ENCODE measurements at places on chromosomes 11 and 22.
A peak's percentile ranks its signal among the peaks of the same experiment; 100 is the strongest.

- no peak for DNase-seq
Measured at GRCh38 chr22:45650721-45651120, 20.9 kb upstream of the ATXN10 start.

- DNase-seq = peak; percentile 41
Measured at GRCh38 chr11:63639199-63639832, 25.1 kb upstream of the PLAAT3 start.

DNA sequence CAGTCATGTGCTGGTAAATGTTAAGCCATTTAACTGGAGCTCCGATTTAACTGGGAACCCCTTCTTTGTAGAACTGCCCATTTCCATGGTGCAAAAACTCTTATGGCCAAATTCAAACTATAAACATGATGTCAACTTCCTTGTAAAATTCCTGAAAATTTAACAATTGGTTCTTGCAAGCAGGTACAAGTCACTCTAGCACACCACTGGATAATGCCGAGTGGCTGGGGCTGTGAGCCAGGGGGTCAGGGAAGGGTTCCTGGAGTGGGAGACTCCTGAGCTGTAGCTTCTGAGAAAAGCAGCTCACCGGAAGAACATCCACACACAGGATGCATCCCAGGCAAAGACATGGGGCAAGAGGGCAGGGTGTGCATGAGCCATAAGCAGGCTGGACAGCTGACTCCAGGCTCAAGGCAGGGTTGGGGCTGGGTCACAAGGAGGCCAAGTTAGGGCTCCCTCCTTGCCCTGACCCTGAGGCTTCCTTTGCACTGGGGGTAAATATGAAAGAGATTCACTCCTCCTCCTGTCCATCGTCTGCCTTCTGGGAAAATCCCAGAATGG, 18.2 kb downstream of the P2RY2 start:
- DNase-seq = no peak

GRCh38 chr11:11416917-11417316, 63.9 kb upstream of the CSNK2A3 start:
- DNase-seq = peak; percentile 67

DNA sequence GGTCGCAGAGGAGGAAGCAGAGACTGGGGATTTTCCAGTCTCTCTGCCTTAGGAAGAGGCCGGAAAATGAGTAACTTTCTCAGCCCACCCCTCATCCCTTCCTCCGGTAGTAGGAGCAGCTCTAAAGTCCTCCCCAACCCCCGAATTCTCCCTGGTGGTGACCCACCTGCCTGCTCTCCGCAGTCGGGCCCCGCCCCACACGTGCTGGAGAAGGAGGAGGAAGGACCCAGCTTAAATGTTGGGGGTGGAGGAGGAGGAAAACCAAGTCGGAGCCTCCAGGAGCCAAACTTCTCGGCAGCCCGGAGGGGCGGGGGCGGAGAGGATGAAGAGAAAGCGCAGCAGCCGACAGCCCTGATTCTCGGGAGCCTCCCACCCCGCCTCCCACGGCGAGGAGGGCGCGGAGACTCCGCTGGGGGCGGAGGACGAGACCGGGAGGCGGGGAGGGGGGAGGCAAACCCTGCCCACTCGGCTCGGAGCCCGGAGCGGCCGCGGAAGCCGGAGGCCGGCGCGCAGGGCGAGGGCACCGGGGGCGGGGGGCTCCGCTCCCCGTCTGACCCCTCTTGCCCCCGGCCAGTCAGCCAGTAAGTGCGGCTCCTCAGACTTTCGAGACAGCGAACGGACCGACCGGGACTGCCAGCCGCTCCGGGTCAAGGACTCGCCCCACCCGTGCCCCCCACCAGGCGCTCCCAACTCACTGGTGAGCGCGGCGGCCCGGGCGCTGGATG, at the start of gene TPBGL:
TSS of gene TPBGL (plus strand) at position 464 of the 725 bp plus-strand sequence. CDS start 276 bp downstream, outside the sequence.
- peak; percentile 64 for DNase-seq

- DNase-seq = no peak
Measured at GRCh38 chr11:86670911-86671310, 1.5 kb downstream of the ME3 start.

DNA sequence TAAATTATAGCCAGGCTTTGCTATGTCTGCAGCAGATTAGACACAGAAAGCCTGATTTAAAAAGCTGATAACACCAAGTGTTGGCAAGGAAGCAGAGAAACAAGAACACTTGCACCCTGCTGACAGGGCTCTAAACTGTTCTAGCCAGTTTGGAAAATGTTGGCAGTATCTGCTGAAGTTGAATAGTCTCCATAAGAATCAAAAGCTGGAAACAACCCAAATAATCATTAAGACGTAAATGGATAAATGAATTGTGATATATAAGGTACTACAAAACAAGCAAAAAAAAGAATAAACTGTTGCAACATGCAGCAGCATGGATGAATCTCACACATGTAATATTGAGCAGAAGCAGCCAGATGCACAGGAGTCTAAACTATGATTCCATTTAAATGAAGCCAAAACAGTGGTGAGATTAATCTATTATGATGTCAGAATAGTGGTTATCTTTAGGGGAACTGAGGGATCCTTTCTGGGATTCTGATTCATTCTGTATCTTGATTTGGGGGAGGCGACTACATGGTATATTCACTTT, 40.4 kb upstream of the ADORA2A start:
- no peak for DNase-seq

GRCh38 chr11:20388096-20389055, 860 bp downstream of the PRMT3 start:
- peak; percentile 43 for DNase-seq

DNA sequence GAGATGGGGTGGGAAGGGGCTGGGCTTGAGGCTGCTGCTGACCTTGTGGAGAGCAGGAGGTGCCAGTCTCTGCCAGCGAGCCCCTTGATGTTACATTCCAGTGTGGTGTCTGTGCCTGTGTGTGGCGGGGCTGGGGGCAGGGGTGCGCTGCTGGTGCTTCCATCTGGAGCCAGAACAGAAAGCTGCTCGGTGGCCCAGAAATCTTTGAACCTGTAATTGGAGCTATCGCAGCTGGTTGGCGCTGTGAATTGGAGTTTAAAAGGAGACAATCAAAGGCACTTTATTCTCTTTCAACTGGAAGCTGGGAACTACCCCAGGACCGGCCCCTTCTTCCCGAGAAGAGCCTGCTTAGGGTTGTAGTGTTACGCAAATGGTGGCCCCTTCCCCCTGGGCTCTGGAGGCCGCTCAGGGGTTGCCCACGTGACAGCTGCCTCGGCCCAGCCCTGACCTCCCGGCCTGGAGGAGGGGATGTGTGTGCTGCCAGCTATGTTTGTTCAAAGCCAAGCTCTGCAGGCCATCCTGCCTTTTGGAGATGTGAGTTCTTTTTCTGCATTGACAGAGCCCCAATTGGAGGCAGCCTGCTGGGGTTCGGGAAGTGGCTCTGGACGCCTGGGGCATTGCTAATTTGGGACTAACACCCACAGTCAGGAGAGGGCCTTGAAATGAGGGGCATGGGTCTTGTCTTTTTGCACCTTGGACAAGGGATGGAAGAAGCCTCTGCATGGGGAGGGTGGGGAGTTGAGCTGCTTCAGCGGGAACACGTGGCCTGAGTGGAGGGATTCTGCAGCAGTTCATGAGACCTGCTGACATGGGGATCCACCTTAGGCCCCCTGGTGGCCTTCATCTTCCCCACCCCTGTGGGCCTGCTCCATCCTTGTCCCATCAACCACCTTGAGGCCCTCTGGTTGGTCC, 14.0 kb upstream of the ARSA start:
- no peak for DNase-seq

DNA sequence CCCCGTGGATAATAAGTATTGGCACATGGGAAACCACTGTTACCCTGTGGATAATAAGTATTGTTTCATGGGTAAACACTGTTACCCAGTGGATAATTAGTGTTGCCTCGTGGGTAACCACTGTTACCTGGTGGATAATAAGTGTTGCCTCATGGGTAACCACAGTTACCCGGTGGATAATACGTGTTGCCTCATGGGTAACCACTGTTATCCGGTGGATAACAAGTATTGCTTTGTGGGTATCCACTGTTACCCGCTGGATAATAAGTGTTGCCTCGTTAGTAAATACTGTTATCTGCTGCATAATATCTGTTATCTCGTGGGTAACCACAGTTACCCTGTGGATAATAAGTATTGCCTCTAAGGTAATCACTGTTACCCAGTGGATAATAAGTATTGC, 25.5 kb upstream of the NXPE4 start:
- DNase-seq = no peak

GRCh38 chr22:32737811-32738497, 63.6 kb upstream of the TIMP3 start:
- DNase-seq = no peak

GRCh38 chr11:4197112-4197511, 102.5 kb downstream of the RRM1 start:
- no peak for DNase-seq

GRCh38 chr11:368414-369335, 624 bp upstream of the B4GALNT4 start:
- DNase-seq = peak; percentile 12

- no peak for DNase-seq
Measured at GRCh38 chr11:86570020-86570419, 102.4 kb downstream of the ME3 start.

GRCh38 chr11:79412761-79413160, 28.1 kb downstream of the TENM4 start:
- DNase-seq = no peak

GRCh38 chr11:113440816-113441215, 34.4 kb downstream of the DRD2 start:
- no peak for DNase-seq

GRCh38 chr22:41570221-41570620, 9.4 kb downstream of the CSDC2 start:
- DNase-seq = no peak
